ENCODE measurements at places on chromosomes 5 and 9.

GRCh38 chr5:178224403-178224802 is 8.2 kb downstream of the PHYKPL start:
- no peak for DNase-seq

GRCh38 chr5:62341783-62342475 is 35.9 kb downstream of the KIF2A start:
- DNase-seq: no peak

DNA sequence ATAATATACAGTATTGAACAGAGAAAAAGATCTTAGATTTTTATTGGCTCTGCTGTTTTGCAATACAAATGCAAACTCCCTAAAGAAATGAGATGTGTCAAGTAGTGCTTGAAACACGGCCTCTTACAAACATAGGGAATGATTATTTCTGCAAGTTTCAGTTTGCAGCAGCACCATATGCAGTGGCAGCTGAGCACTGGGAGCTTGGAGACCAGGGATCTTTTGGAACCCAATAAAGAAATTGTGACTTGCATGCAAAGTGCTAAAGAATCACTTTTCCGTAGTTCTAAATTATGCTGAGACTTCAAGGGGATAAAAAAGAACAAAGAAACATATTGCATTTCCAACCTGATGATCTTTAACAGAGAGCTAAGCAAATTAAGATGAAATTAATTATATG is 674.6 kb upstream of the ZNF608 start:
- no peak for DNase-seq

GRCh38 chr9:114150608-114151007 is 4.7 kb upstream of the COL27A1 start:
- DNase-seq: no peak

GRCh38 chr9:106816524-106816923 is 46.4 kb upstream of the ZNF462 start:
- DNase-seq: no peak

DNA sequence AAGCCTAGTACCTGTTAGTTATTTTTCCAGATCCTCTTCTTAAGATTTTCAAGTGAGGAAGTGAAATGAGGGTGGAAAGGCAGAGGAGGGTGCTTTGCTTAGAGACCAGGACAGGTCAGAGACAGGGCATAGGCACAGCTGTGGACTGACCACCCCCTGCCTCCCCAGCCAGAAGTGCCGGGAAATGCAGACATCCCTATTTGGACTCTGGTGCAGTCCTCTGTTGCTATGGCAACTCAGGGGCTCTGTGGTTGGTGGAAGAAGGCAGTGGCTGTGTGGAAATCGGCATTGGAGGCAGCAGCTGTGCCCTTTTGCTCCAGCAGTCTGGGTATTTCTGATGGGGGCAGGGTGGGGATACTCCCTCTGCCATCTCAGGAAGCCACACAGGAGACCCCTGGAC is 43.3 kb upstream of the NDFIP1 start:
- DNase-seq: no peak
